Suppressor macrophage treated with lipopolysaccharide for 1 hour (primary cell): ENCODE measurements at places on chromosomes 4 and X.

- DNase-seq = peak; percentile 91
These were observed 4.9 kb downstream of the PRDM8 start for GRCh38 chr4:80202190-80202711.

GRCh38 chr4:127698789-127699200 is 31.4 kb upstream of the SLC25A31 start:
- peak; percentile 96 for DNase-seq

DNA sequence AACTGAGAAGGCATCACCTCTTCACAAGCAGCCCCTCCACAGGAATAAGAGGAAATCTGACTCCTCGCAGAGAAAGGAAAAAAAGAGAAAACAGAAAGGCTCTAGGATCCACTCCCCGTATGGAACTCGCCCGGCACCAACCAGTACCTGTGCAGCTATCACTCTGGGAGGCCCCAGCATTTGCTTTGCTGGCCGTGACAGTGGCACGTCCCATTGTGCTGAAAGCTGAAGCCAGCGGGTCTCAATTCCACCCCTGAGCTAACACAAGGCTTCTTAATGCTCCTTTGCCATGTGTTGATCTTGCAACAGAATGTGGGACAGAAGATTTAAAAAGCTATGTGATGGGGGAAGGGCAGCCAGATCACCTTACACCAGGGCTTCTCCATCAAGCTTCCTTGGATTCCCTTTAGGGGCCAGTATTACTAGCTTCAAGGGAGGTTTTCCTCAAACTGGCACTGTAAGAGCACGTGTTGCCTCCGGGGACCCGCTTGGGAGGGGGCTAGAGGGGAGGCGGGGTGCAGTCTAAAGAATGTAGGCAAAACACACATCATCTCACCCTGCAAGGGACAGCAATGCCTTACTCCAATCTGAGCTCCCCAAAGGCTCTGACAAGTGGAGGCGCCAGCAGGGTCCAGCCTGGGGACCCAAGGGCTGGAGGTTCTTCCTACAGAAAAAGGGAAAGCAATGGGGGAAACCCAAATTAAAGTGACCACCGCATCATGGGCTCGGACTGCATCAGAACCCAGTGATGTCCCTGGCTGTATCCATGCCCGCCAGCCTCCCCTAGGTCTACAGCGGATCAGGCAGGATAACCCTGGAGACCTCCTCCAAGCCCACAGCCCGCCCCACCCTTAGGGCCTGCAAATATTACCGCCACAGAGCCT is 1.2 kb downstream of the USP46 start:
- no peak for DNase-seq

DNA sequence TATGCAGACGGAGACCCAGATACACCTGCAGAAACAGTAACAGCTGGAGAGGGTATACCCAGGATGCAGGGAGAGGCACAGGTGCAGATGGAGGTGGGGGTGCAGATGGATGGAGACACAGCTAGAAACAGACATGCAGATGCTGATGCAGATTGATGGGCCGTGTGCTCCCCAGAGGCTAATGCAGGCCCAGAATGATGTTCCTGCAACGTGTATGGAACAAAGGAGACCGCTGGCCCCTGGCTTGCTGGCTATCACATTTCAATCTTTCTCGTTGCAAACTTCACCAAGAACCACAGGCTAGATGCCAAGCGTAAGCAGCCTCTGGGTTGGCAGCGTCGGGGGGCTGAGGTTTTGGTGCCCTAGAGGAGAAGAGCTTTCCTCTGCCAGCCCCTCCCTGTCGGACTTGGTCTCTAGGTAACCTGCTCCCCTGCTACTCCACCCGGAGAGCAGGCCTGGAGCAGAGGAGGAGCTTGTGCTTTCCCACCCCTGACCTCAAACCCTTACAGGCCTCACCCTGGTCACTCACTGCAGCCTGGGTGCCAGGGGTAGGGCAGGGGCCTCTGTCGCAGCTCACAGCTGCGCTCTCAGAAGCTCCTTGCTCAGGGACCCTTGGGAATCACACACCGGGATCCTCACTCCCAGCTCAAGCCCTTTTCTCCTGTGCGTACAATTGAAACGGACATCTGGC is 69.0 kb upstream of the PSAPL1 start:
- DNase-seq = no peak

DNA sequence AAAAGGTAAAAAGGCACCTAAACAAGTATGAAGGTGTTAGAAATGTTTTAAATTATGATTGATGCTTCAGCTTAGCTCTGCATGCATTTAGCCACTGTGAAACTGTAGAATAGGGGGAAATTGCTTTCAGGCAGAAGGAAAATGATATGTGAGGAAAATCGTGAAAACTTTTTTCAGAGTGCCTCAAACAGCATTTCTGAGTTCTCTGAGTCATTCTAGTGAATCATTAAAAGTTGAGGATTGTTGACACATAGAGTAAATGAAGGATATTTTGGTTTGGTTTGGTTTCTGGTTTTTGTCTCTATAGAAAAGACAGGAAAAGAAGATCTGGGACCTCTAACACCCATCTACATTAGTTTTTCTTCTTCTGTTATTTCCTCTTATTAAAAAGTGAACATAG is 332.5 kb upstream of the TRAM1L1 start:
- DNase-seq = no peak

DNA sequence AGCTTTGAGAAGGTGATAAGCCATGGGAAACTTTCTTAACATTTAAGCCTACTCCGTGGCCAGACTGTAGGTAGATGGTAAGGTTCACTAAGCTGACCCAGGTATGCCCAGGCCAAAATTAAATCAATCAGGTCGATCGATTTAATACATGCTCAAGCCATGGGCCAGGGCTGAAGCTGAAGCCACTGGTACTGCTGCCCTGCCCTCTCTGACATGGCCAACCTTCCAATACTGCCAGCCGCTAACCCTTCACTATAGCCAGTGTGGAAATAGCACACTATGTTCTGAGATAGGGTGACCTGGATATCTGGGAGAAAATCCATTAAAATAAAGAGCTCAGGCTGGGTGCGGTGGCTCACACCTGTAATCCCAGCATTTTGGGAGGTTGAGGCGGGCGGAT is 31.6 kb downstream of the TSC22D3 start:
- DNase-seq = no peak
